Neural crest cell (in vitro differentiated cells): ENCODE measurements at places on chromosomes 3 and 15.

- no peak for DNase-seq
These were observed 2.2 kb downstream of the ZNF592 start for GRCh38 chr15:84750583-84751092.

GRCh38 chr3:166900866-166901577, 479.1 kb downstream of the ZBBX start:
- DNase-seq, result no peak

DNA sequence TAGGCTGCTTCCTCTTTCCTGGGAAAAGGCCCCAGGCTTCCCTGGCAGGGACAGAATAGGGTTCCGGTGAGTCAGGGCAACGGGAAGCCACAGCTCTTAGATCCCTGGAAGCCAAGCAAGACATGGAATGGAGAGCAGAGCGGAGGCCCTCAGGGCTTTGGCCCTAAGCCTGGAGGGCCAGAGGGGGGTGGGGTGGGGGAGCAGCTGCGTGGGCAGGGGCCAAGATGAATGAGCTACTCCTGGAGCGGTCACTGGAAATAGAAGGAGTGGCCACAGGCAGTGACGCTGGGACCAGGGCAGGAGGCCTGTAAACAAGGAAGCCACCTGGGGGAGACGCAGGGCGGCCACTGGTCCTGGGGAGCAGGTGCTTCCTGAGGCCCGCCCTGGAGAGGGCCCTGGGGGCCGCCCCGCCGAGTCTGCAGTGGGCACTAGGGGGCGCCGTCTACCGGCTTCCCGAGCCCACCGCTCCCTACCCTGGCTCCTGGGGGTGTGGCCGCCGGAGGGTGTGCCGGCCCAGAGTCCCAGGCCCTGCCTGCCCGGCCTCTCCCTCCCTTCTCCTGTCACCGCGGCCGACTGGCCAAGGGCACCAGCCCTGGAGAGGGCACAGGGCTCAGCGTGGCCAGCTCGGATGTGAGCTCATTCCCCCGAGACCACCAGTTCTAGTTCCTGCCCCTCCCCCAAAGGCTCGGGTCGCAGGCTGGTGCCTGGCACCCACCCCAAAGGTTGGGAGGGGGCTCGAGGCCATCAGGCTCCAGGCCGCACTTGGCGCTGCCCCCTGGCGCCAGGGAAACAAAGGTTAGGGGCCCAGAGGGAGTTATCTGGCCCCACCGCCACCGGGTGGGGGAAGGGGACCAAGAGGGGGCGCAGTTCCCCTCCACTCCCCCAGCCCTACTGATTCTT, 12.1 kb downstream of the VPS18 start:
- peak; percentile 85 for DNase-seq

DNA sequence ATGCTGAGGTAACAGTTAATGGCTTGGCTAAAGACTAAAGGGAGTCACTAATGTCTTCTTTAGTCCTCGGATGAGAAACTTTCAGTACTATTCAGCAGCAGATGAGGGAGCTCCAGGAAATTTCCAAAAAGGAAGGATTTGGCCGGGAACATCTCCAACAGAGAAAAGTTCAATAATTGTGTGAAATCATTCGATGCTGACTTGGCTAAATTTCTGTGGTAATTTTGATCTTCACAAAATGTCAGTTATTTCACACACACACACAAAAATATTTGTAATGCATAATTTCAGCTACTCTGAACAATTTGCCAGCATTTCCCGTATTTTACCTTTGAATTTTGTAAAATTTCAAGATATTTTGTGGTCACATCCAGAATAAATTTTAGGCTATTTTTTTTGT, 462.8 kb upstream of the MDFIC2 start:
- no peak for DNase-seq

DNA sequence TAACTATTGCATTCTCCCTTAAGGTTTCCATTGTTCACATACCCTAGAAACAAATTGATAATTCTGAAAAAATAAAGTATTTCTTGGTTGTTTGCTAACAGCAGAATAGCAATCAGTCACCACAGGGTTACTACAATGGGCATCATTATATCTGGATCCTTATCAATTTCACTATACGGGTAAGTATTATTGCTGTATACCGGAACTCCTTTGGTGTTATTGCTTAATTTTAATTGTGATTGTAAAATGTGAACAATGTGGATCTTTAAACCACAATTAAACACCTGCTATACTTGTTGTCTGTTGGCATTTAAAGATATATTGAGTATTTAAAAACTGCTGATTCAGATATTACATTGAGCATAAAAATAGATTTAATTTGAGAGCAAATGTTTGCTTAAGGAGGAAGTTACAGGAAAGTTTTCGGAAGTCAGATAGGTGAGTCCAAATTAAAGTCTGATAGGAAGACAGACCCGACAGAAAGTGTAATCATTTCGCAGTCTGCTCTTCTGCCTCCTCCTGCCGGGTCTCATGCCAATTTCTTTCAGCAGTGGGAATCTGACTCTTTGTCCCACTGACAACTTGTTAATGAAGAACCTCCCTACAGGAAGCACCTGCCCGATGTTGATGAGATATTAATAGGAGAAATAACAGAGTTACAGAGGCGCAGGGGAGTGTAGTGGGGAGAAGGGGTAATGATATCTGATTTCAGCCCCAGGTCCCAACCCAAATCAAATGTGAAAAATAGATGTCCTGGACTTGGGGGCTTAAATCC, 169.7 kb upstream of the TBC1D5 start:
- DNase-seq, result no peak

DNA sequence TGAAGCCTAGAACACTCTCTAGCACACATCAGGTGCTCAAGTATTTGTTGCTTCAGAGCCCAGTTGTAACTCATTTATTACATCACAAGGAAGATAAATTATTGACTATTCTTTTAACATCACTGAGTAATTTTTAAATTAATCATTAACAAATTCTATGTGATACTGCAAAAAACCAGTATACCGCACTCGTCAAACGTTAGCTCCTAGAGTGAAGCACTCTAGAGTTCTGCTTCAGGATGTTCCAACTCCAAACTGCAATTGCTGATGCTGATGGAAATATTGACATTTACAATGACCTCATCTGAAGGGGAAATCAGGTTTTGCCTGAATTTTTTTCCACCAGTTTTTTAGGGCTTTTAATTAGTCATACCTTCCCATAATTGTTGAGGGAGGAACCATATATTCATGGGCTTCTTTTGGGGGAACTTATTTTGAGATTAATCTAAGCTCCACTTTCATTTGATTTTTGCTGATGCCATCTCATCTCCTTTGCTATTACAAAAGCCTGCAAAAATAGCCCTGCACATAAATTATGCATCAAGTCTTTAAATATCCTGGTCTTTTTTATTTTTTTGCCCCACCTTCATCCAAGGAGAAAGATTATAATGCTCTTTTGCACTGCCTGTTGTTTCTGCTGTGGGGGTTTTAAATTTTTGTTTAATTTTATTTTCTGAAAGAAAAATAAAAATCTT, 123.0 kb upstream of the STAC start:
- DNase-seq, result no peak

DNA sequence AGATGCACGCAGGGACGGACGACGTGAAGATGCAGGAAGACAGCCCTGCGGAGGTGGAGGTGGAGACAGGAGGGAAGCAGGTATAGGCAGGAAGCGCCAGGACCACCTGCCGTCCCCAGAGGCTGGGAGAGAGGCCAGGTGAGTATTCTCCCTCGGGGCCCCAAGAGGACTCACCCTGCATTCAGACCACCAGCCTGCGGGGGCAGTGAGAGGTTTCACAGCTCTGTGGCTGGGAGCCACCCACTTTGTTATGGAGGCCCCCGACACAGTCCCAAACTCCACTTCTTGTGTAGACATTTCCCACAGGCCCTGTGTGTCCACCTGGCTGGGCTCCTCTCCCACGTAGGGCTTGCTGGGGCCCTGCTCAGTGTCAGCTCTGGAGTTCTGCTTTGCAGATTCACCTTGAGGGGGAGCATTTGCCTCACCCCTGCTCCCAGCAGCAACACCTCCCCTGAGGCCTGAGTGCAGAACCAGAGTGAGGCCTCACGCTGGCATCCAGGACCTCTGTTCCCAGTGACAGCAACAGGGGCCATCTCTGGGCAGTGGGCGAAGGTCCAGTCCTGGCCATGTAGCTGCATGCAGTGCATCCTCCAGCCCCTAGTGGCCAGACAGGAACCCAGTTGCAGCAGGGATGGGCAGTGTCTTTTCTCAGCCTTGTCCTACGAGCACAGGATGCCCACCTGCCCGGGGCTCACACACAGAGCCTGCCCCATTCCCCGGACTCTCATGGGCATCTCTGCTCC, 119.4 kb upstream of the IQSEC1 start:
- DNase-seq, result peak; percentile 40

DNA sequence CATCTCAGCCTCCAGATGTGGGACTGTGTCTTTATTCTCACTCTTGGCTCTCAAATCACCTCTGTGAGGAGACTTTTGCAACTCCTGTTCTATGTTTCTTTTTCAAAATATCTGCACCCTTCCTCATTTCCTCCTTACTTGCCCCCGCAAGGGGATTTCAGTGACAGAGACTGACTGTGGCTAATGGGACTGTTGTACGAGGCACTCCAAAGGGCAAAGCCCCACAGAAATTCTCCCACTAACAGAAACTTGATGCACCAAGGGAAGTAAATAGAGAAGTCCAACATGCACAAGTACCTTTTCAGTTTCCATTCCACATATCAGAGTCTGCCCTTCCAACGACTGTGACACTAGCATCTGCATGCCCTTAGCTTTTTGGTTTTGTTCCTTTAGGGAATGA, 69.7 kb downstream of the LRRK1 start:
- DNase-seq, result no peak

DNA sequence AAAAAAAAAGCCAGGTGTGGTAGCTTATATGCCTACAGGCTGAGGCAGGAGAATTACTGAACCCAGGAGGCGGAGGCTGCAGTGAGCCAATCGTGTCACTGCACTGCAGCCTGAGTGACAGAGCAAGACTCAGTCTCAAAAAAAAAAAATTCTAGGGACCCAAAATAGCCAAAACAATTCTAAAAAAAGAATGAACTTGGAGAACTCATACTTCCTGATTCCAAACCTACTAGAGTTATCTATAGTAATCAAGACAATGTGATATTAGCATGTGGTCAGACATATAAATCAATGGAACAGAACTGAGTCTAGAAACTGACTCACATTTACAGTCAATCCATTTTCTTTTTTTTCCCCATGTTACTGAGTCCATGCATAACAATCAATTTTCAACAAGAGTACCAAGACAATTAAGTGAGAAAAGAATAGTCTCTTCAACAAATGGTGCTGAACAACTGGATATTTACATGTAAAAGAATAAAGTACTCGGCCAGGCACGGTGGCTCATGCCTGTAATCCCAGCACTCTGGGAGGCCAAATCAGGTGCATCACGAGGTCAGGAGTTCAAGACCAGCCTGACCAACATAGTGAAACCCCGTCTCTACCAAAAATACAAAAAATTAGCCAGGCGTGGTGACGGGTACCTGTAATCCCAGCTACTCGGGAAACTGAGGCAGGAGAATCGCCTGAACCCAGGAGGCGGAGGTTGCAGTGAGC, 11.9 kb downstream of the PRKAR2A start:
- no peak for DNase-seq

DNA sequence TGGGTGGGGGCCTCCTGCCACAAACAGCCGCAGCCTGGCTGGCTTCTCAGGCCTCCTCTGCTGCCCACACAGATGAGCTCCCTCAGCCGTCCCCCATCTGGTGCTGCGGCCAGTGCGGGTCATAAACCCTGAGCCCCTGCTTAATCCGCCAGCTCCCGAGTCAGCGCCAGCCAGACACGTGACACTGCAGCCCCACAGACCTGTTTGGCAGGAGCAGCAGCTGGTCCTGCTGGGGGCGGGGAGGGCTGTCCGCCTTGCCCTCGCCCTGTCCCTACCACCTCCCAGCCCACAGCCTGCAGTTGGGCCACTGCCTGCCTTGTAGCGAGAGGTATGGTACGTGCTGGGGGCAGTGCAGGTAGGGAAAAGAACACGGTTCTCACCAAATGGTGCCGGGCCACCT, 86.2 kb downstream of the IQSEC1 start:
- DNase-seq, result no peak

GRCh38 chr3:126664591-126665214, 9.8 kb upstream of the TXNRD3 start:
- no peak for DNase-seq

- DNase-seq, result no peak
These were observed 30.0 kb downstream of the SLC6A11 start for GRCh38 chr3:10845839-10846656.

DNA sequence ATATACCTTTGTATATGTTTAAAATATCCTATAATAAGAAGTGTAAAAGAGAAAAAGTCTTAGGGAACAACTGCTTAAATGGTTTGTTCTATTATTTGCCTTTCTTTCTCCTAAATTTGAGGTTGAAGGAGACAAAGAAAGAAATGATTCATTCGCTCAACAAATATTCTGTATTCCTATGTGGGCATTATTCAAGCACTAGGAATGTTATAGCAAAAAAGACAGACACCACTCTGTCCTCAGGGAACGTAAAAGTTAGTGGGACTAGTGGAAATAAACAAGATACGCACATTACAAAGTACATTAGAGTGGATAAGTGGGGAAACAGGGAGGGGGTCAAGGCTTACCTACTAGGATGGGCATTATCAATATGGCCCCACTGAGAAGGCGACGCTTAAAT, 332.2 kb downstream of the LPP start:
- no peak for DNase-seq

- no peak for DNase-seq
These were observed 230.2 kb upstream of the IGF1R start for GRCh38 chr15:98418122-98418521.

DNA sequence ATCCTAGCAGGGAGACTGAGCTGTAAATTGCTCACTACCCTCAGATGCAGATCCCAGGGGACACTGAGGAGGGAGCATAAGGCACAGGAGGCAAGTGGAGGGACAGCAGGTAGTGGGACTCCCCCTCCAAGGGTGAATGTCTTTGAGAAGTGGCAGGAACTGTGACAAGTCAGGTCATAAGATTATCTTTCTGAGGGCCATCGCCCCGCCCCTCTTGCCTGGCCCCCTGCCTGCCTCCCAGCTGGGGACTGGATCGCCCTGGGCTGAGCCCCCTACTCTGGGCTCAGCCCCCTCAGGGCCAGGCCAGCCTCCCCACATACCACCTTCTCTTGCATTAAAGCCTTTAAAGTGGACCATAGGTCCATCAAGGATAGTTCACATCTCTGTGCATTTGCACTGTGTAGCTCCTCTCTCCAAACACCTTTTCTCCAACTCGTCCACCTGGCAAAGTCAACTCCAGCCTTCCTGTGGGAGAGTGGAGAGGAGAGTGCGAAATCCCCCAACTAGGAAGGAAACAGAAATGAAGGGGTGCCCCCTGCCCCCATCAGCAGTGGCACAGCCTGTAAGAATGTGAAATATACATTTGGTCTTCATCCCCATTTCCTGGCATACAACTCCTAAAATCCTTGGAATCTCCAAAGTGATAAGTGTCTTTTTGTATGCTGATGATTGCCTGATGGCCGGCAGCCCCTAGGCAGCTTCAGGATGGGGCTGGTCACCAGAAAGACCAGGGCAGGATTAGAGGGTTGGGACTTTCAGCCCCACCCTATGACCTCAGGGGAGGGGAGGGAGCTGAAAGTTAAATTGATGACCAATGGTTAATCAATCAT, 14.7 kb downstream of the PIF1 start:
- DNase-seq, result no peak

DNA sequence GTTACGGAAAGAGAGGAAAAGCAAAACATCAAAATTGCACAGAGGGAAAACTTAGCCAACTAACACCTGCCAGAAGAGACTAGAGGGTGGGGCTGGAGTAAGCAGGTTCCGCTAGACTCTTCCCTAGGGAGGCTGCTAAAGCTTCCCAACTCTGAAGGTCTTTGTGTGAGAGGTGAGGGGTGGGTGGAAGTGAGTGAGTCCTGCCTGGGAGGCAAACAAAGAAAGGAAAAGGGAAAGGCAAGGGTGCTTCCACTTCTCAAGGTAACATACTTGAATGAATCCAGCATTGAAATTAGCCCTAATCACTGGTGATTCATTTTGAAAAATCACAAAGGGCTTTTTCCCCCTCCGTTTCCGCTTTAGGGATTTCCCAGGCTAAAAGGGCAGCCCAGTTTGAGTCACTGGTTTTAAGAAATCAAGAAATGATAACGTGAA, 220.5 kb upstream of the ADAMTS9 start:
- no peak for DNase-seq
